ENCODE measurements at places on chromosomes 5 and 9. TPM values are rescaled to one million over a fixed set of nuclear protein-coding genes. Genes with fewer than 3 reads are reported as not detected.

- no peaks in the 10 kb centered on the region for H3K36me3 ChIP-seq
- no peaks in the 10 kb centered on the region for H3K4me1 ChIP-seq
- no peak overlapping the region for H3K4me3 ChIP-seq
- H3K27me3 ChIP-seq: no peaks in the 10 kb centered on the region
- DNase-seq: no peak
- H3K27ac ChIP-seq: no peak overlapping the region
These were observed 329.6 kb downstream of the ADAMTS6 start for GRCh38 chr5:65152131-65152530.

DNA sequence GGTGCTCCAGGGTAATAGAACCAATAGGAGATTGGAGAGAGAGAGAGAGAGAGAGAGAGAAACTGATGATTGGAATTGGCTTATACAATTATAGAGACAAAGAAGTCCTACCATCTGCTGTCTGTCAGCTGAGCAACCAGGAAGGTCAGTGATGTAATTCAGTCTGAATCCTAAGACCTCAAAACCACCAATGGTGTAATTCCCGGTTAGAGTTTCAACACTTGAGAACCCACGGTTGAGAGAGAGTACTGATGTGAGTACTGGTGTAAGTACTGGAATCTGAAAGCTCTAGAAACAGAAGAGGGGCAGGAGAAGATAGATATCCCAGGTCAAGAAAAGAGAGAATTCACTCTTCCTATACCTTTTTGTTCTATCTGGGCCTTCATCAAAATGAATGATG, 775.8 kb downstream of the EFNA5 start:
- no peaks in the 10 kb centered on the region for H3K27me3 ChIP-seq
- no peak overlapping the region for H3K27ac ChIP-seq
- no peaks in the 10 kb centered on the region for H3K36me3 ChIP-seq

- no peaks in the 10 kb centered on the region for H3K4me1 ChIP-seq
- H3K27ac ChIP-seq: no peak overlapping the region
- H3K27me3 ChIP-seq: no peaks in the 10 kb centered on the region
- no peak overlapping the region for H3K4me3 ChIP-seq
- DNase-seq: no peak
- H3K36me3 ChIP-seq: no peaks in the 10 kb centered on the region
These were observed 85.3 kb downstream of the KCNT1 start for GRCh38 chr9:135787317-135787716.

CDO1 gene
- total RNA-seq: 0.18 TPM

DNA sequence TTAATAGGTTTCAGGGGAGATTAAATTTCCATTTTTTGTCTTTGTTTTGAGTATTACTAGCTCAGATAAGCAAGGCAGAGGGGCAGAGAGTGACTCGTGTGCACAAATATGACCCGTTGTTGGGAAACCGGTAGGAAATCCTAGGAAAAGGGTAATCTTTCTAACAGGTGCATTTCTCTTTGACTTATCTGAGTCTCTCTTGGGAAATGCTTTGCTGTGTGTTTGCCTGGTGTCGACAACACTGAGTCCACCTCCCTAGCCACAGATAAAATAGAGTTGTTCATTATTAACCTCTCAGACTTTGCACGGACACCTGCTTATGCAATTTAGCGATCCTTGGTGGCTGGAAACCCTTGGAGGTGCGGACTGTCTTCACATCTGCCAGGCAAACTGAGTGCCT, 164.2 kb downstream of the FGF1 start:
- H3K4me3 ChIP-seq: no peak overlapping the region
- H3K27ac ChIP-seq: no peak overlapping the region
- no peaks in the 10 kb centered on the region for H3K27me3 ChIP-seq
- no peaks in the 10 kb centered on the region for H3K36me3 ChIP-seq
- no peaks in the 10 kb centered on the region for H3K4me1 ChIP-seq

DNA sequence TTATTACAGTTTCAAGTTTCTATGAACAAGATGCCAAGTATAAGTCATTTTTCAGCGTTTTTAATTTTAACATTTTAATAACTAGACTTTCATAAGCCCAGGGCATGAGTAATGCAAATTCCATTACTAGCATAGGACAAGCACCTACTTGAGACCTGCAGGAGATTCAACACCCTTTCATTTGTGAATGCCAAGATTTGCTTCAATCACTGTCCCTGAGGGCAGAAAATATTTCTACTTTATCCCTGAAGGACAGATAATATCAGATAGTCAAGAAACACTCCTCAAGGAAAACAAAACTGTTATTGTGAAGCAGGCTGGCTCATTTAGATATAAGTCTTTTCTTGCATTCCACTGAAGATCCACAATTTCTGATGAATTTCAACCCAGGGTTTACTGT, 27.7 kb upstream of the ZNF622 start:
- H3K27me3 ChIP-seq: no peaks in the 10 kb centered on the region
- H3K4me1 ChIP-seq: peaks cover 21% of the 10 kb centered on the region
- DNase-seq: no peak
- no peak overlapping the region for H3K4me3 ChIP-seq

TAF11L5 gene
- not detected for total RNA-seq

FOXD1 gene
- total RNA-seq: 0.99 TPM

DNA sequence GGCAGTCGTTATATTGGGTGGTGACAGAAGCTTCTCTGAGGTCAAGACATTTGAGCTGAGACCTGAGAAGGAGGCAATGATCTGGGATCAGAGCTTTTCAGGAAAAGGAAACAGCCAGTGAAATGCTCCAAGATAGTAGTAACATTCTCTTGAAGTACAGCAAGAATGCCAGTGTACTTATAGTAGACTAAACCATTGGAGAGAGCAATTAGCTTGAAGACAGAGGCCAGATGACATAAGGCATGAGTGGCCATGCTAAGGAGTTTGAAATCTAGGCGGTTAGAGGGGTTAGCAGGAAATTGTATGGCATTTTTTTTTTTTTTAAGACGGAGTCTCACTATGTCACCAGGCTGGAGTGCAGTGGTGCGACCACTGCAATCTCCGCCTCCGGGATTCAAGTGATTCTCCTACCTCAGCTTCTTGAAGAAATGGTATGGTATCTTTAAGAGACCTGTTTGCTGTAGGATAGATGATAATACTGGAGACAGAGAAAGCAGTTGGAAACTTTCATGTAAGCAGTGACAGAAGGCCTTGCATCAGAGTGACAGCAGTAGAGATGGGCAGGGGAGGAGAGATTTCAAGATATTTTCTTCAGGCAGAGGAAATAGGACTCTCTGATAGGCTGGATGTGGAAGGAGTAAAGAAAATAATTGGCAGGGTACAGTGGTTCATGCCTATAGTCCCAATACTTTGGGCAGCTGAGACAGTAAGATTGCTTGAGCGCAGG, 482.2 kb upstream of the PAPPA start:
- no peak for DNase-seq
- H3K27ac ChIP-seq: no peak overlapping the region
- H3K36me3 ChIP-seq: no peaks in the 10 kb centered on the region
- H3K27me3 ChIP-seq: no peaks in the 10 kb centered on the region

DNA sequence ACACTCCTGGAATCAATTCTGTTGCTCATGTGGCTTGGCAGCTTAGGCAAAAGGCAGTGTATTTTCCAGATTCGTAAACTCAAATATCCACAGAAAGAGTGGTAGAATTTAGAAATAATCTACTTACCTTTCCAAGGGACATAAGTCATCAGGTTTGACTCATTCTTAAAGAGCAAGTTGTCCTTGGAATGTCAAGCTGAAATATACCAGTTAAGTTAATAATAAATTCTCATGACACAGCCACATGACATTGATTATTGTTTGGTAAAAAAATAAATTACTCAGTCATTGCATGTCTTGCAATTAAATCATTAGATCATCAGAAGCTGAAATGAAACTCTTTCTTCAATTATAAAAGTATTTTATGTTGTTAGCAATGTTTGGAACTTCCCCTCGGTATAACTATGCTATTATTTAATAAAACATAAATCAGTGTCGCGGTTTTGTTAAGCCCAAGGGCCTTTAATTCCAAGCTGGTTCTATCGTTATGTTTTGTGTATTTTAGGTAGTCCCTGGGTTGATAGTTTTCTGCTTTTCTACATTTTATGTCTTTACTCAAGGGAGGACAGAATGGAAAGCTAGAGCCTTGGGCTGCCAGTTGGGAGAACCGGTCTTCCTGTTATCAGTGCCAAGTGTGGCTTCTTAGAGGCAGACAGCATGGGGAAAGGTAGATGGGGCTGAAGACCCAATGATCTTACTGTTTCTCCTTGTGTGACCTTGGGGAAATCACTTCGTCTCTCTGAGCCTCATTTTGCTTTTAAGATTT, 79.3 kb upstream of the PRLR start:
- no peak overlapping the region for H3K4me3 ChIP-seq
- no peaks in the 10 kb centered on the region for H3K4me1 ChIP-seq
- no peaks in the 10 kb centered on the region for H3K36me3 ChIP-seq
- DNase-seq: no peak

PPP6C gene
- total RNA-seq: 44.8 TPM

DNA sequence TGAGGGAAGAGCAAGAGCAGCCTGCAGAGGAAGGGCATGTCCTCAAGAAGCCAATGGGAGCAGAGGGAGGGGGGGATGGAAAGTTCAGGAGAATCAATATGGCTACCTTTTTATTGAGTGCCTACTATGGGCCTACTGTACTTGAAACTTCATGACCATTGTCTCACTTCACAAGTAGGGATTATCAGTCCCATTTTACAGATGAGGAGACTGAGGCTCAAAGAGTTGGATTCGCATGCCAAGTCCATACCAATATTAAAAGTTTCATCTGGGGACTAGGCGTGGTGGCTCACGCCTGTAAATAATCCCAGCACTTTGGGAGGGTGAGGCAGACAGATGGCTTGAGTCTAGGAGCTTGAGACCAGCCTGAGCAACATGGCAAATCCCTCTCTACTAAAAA, 40.0 kb downstream of the RFK start:
- no peaks in the 10 kb centered on the region for H3K36me3 ChIP-seq
- no peak for DNase-seq
- no peak overlapping the region for H3K4me3 ChIP-seq
- no peaks in the 10 kb centered on the region for H3K27me3 ChIP-seq
- H3K4me1 ChIP-seq: no peaks in the 10 kb centered on the region
- H3K27ac ChIP-seq: no peak overlapping the region

DNA sequence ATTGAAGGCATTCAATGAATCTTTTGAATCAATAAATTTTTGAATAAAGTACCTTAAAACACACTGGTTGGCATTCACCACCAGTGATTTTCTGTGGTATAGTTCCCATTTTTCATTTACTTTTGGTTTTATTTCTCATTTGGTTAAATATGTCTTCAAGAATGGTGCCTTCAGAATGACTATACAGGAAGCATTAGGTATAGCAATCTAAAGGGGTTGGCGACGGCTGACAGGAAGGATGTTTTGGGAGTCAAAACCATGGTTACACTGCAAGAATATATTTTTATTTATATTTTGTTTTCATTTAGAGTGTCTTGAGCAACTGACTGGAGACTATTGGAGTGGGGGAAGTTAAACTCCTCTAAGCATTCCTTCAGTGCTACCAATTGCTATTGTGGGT, 235.7 kb downstream of the HTR1A start:
- no peaks in the 10 kb centered on the region for H3K27me3 ChIP-seq
- DNase-seq: no peak
- H3K36me3 ChIP-seq: no peaks in the 10 kb centered on the region
- no peaks in the 10 kb centered on the region for H3K4me1 ChIP-seq

DNA sequence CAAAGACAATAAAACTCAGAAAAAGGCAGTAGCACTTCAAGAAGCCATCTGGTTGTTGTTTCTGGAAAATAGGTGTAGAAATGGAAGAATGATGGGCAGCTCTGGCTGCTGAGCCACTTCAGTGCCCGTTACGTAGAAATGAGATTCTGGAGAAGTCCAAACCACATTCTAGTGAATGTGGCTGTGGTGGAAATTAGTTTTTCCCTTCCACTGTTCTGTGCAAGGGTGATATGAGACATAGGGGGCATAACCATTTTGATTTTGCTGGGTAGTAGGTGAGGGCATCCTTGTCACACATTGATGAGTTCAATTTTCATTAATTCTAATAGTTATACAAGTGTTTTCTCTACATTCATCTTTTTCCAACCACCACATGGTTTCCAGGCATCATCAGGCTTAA, 275.1 kb downstream of the MCTP1 start:
- DNase-seq: no peak
